Activated CD8-positive, alpha-beta memory T cell treated with anti-CD3 and anti-CD28 coated beads, Interleukin-2, amount 50 U/mL, for 4 hours (primary cell): ENCODE measurements at places on chromosomes 6 and 20.

DNA sequence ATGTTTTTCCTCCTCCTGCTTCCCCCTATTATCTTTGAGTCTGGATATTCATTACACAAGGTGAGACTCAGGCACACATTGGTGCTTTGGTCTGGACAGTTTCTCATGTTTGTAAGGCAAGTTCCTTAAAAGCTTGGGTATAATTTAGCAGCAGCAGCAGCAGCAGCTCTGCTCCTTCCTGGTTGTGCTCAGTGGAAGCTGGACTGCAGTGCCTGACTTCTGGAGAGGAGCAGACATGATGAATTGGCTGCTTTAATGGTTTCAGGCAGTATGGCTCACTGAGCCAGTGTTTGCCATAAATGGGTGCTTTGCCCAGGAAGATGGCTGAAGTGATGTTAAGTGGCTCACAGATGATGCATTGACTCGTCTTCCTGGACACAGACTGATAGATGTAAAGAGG is 32.4 kb downstream of the SLC9A8 start:
- no peak for DNase-seq

- DNase-seq: no peak
These were observed 22.6 kb upstream of the SH3BGRL2 start for GRCh38 chr6:79608334-79609224.

- DNase-seq: no peak
These were observed 420.6 kb upstream of the MMS22L start for GRCh38 chr6:97703661-97704060.

GRCh38 chr6:90083891-90084290 is 189.6 kb downstream of the GJA10 start:
- DNase-seq: no peak

DNA sequence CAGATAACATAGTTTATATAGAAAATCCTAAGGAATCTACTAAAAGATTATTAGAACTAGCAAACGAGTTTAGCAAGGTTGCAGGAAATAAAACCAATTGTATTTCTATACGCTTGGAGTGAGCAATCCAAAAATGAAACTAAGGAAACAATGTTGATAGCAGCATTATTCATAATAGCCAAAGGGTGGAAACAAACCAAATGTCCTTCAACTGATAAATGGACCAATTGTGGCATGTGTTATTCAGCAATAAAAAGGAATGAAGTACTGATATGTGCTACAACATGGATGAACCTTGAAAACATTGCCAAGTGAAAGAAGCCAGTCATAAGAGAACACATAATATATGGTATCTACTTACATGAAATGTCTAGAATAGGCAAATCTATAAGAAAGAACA is 101.0 kb upstream of the VSTM2L start:
- DNase-seq: no peak

- DNase-seq: no peak
These were observed 647.8 kb upstream of the SLC35B3 start for GRCh38 chr6:9083108-9083507.

DNA sequence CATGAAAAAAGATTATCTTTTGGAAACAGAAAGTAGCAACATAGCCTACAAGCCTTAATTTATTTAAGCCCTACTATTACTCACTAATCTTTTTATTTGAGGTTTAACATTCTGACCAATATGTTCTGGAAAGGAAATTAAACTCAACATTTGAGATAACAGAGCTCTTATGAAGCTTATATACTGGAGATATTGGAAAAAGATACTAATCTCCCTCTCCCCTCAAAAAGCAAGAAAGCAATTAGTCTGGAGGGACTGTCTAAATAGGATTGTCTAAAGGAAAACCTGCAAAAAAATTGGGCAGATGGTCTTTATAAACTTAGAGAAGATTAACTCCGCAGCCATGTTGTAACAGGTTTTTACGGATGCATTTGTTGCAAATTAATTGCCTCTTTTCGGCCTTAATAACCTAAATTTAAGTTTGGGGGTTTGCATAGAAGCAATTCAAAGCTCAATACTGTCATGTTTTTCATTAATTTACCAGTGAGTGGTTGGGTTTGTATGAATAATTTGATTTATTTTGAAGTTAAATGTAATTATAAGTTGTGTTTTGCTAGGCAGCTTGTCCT is 79.1 kb downstream of the SHLD1 start:
- no peak for DNase-seq

DNA sequence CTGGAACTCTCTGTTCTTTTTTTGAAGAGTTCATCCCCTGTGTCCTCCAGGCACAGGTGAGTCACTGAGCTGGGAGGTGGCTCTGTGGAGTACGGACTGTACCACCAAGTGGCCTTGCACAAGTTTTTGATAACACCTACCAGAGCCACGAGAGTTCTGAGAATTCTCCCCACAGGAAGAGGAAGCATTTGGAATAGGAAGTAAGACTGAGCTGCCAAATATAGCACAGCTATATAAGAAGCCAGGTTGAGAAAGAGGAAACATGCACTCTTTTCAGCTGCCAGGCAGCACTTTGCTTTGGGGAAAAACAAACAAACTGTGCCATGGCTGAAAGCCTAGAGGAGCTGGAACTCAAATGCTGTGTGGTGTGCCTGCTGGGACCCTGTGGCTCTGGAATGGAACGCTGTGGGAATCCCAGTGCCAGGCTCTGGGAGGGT is 70.8 kb upstream of the RIPOR2 start:
- no peak for DNase-seq

DNA sequence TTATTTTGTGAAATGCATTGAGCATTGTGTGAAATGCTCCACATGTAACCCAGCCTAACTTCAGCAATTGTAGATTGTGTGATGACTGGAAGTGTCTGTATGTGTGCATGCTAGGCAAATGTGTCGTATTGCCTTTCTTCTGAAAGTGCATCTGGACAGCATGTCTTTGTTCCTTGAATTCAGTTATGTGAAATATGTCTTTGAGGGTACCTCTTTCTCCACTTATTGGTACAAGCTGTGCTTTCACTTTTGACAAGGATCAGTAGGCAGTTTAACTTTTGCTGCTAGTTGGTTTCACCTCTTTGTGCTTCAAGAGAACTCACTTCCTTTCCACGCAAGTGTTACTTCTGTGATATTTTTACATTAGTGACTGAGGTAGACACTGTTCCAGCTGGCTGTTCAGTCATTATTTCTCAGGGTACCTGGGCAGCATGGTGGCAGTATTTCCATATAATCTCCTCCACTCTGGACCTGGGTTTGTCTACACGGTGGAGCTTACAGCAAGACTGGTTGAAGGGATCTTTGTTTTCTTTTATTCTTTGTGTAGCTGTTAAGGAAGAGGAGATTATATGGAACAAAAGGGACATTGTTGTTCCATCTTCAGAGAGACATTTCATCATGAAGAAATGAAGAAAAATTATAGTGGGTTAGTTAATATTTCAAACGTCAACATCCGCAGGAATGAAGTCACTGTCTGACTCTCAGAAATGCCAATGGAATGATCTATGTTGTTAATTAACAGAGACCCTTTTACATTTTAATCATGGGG is 175.4 kb downstream of the UTRN start:
- DNase-seq: no peak

DNA sequence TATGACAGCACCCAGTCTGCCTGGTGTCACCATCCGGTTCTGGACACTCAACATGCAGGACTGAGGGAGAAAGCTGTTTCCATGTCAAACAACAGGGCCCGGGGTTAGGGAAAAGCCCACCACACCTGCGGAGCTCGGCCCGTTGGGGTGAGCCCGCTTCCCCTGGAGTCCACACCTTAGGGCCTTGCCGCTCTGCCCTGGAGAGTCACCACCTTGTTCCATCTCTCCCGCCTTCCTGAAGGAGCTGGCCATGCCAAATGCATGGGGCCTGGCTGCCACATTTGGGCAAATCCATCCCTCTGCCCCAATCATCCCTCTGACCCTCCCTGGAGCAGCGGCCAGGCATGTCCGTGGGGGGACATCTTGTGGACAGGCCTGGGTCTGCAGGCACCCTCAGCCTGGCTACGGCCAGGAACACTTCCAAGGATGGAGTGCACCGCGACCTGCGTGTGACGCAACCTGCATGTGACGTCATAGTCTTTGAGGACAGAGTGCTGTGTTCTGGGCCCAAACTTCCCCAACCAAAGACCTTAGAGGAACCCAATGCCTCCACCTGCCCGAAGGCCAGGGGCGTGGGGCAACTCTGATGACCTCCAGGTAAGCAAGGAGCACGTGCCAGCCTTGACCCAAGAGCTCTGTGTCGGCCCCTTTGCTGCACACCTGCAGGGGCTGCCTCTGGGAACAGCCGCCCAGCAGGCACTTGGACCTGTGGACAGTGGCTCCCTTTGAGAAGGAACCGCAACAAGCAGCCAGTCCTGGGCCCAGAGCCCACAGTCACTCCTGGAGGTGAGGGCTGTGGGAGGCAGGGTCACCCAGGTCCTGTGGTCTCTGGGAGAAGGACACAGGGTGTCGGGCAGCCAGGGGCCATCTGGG is 1.7 kb downstream of the CABLES2 start:
- no peak for DNase-seq

DNA sequence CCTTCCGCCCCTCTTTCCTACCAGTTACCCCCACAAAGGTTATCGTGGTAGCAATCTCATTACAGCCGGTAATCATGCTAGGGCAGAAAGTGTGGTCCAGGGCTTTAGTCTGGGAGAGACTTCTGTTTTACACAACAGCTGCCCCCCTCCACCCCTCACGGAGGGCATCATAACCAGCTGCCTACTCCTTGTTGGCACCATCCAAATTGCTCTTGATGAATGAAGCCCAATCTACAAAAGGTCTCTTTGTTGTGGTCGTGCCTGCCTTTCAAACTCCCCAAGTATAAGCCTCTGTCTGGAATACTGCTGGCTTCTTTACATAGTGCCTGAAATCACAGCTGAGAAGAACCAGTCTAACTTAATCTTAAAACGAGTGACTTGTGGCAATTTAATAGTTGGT is 157.9 kb downstream of the INSM1 start:
- DNase-seq: no peak

GRCh38 chr6:82909551-82909950 is 156.1 kb downstream of the UBE3D start:
- no peak for DNase-seq

GRCh38 chr6:39319621-39320362 is 2.7 kb downstream of the KCNK16 start:
- DNase-seq: no peak

- DNase-seq: no peak
These were observed 654 bp downstream of the TBC1D7 start for GRCh38 chr6:13327691-13328075.
